Panc1 (cell line): ENCODE measurements at places on chromosomes 11 and 22. TPM values are rescaled to one million over a fixed set of nuclear protein-coding genes. Genes with fewer than 3 reads are reported as not detected.

DNA sequence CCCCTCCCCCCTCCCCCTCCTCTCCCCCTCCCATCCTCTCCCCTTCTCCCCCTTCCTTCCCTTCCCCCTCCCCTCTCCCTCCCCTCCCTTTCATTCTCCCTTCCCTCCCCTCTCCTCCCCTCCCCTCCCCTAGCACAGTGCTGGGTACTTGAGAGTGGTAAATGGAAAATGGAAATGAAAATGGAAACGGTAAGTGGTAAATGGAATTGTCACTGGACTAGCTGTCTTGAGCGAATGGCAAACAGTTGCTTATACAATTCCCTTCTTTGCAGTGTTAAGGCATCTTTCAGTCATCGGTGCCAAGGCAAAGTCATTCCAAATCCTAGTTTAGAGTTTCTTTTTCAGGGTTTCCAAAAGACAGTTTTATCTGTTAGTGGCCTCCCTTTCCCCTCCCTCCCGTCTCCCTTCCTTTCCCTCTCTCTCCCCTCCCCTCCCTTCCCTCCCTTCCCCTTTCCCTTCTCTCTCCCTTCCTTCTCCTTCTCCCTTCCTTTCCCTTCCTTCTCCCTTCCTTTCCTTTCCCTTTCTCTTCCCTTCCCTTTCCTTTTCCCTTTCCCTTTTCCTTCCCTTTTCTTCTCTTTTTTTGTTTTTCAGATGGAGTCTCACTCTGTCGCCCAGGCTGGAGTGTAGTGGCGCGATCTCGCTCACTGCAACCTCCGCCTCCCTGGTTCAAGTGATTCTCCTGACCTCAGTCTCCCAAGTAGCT, 47.3 kb downstream of the GRAMD1B start:
- no peaks in the 10 kb centered on the region for H3K4me1 ChIP-seq
- no peaks in the 10 kb centered on the region for H3K36me3 ChIP-seq
- H3K4me3 ChIP-seq, result no peak overlapping the region
- no peak overlapping the region for H3K27ac ChIP-seq
- peaks cover 10% of the 10 kb centered on the region for H3K27me3 ChIP-seq

Gene SH3BP1
- 6.8 TPM for total RNA-seq

- no peaks in the 10 kb centered on the region for H3K4me1 ChIP-seq
- DNase-seq, result no peak
- no peaks in the 10 kb centered on the region for H3K27me3 ChIP-seq
- H3K36me3 ChIP-seq, result no peaks in the 10 kb centered on the region
Observed at GRCh38 chr22:28046100-28046499, 127.0 kb upstream of the PITPNB start.

Gene KRTAP5-7
- total RNA-seq, result not detected

Gene ACCS
- total RNA-seq, result 38.0 TPM

GRCh38 chr11:62925745-62926679, 4.8 kb upstream of the CHRM1 start:
- H3K4me3 ChIP-seq, result no peak overlapping the region
- H3K27ac ChIP-seq, result no peak overlapping the region
- H3K4me1 ChIP-seq, result peaks cover 7% of the 10 kb centered on the region; the same call in 1 of the 2 replicates

Gene APOL3
- 3.2 TPM for total RNA-seq

- no peak overlapping the region for H3K27ac ChIP-seq
- no peaks in the 10 kb centered on the region for H3K36me3 ChIP-seq
- no peak overlapping the region for H3K4me3 ChIP-seq
- no peaks in the 10 kb centered on the region for H3K27me3 ChIP-seq
Observed at GRCh38 chr22:43217285-43218030, 30.5 kb upstream of the TTLL12 start.
